Naive thymus-derived CD8-positive, alpha-beta T cell (primary cell): ENCODE measurements at places on chromosomes 13 and 19.

DNA sequence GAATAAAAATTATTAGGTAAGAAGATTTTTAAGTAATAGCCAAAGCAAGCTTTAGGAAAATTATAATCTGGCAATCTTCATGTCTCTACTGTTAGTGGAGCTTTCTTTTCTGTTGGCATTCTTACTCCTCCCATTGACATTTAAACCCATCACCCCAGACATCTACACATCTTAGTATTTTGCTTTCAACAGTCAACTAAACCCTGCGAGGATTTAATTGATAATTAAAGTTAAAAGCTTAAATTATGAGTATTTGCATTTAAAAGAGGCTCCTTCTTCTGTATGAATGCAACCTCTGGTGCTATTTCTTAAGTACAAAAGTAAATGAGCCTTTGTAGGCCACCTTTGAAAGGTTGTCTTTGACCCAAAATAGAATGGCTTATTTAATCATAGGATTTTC lies 148.1 kb downstream of the DACH1 start:
- no peak for DNase-seq
- no peaks in the 10 kb centered on the region for H3K36me3 ChIP-seq
- H3K27me3 ChIP-seq = no peaks in the 10 kb centered on the region
- H3K4me1 ChIP-seq = no peaks in the 10 kb centered on the region
- no peak overlapping the region for H3K27ac ChIP-seq

GRCh38 chr13:63625869-63626268 lies 2210.2 kb upstream of the PCDH20 start:
- DNase-seq = no peak
- no peaks in the 10 kb centered on the region for H3K27me3 ChIP-seq
- no peak overlapping the region for H3K4me3 ChIP-seq
- H3K36me3 ChIP-seq = no peaks in the 10 kb centered on the region
- no peaks in the 10 kb centered on the region for H3K4me1 ChIP-seq

- peaks cover 19% of the 10 kb centered on the region for H3K4me1 ChIP-seq
- H3K27me3 ChIP-seq = no peaks in the 10 kb centered on the region
- no peak overlapping the region for H3K27ac ChIP-seq
- H3K4me3 ChIP-seq = no peak overlapping the region
- H3K36me3 ChIP-seq = peaks cover 60% of the 10 kb centered on the region
- no peak for DNase-seq
Measured at GRCh38 chr19:36577271-36577996, 4.3 kb upstream of the ZNF529 start.

DNA sequence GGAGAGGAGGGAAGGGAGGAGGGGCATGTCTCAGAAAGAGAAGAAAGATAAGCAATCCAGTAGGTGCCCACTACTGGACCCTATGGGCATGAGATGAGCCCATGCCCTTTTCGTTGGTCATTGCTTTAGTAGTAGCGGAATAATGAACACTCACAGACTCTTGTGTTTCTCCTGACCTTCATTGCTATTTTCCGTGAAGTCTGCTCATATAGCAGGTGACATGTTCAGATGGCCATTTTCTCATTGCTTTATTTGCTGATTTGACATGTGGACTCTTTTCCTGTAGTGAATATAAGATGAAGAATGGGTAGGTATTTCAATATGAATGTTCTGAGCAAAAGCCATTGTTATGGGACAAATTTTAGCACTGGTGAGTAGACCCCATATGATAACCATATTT lies 16.4 kb downstream of the WDFY2 start:
- DNase-seq = no peak
- no peaks in the 10 kb centered on the region for H3K27me3 ChIP-seq
- no peak overlapping the region for H3K4me3 ChIP-seq

DNA sequence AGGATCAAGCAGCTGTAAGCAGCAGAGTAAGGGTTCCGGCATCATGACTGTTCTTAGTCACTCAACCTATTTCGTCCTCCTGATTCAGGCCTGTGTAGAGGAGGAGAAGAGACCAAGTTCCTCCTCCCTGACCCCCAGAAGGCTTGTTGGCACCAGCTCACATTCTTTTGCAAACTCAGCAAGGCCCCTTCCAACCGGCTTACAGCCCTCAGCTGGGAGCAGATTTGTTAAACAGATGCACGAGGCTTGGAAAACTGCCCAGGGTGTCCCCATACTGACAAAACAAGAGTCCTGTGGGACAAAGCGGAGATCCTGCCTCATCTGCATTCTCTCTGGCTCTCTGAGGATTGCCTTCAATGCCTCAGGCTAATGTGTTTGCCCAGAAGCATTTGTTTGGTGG lies 113.2 kb upstream of the SOX21 start:
- DNase-seq = no peak
- H3K4me1 ChIP-seq = no peaks in the 10 kb centered on the region
- no peaks in the 10 kb centered on the region for H3K36me3 ChIP-seq
- peaks cover 14% of the 10 kb centered on the region for H3K27me3 ChIP-seq
- no peak overlapping the region for H3K4me3 ChIP-seq

DNA sequence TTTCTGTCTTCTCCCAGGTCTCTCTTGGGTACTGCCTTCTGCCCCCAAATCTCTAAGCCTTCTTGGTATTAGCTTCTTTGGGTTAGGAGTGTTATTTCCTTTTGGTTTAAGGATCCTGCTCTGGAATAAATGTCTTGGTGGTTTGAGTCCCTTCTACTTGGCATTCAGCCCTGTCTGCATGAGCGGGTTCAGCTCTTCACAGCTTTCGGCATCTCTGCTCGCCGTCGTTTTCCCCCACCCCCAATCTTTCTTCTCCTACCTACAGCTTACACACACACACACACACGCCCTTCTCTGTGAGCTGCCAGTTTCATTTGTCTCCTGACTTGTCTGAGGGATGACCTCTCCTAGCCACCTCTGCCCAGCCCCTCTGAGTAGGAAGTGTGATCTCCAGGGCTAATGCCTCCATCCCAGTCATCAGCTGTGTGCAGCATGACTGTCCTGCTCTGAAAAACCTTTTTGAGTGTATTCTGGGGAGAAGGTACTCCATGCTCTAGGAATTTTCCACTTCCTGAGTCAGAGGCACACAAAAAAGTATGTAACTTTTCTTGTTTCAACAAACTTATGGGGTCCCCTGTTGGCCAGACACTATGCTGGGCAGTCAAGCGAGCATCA lies 4.7 kb downstream of the CNOT3 start:
- H3K4me3 ChIP-seq = no peak overlapping the region
- peak overlapping the region; percentile 70 for H3K27ac ChIP-seq
- H3K36me3 ChIP-seq = no peaks in the 10 kb centered on the region
- no peaks in the 10 kb centered on the region for H3K27me3 ChIP-seq
- peaks cover 51% of the 10 kb centered on the region for H3K4me1 ChIP-seq

DNA sequence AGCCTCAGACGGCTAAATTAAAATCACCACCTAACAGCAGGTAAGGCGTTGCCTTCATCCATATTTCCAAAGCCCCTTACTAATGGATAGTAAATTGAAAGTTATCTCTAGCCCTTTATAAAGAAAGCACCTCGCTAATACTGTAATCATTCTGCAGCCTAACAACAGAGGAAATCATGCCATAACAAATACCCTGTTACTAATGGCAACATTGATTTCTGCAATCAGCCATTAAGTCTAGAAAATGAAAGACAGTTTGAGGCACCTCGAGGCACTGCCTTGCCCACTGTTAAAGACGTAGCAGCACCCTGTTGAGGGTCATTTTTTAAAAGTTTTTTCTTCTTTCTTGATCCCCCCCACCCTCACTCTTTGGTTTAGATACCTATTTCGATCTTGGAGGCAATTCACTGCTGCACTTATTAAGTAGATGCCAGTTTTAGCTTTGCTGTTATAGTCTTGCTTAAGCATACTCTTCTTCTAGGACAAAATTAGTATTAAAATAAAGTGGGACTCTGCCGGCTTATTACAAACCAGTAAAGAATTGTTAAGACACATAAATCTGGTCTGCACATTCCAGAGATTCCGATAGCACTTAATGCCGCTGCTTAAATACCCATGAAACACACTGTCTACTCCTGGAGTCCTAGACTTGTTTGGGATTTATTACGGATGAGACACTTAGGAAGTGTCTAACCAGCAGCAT lies 74.8 kb downstream of the ZNF536 start:
- no peaks in the 10 kb centered on the region for H3K4me1 ChIP-seq
- no peak for DNase-seq
- no peak overlapping the region for H3K27ac ChIP-seq
- H3K36me3 ChIP-seq = no peaks in the 10 kb centered on the region

- no peaks in the 10 kb centered on the region for H3K4me1 ChIP-seq
- H3K36me3 ChIP-seq = no peaks in the 10 kb centered on the region
- no peak overlapping the region for H3K4me3 ChIP-seq
- H3K27ac ChIP-seq = no peak overlapping the region
Measured at GRCh38 chr13:65090186-65090585, 2139.9 kb downstream of the PCDH9 start.

- peaks cover 34% of the 10 kb centered on the region for H3K4me1 ChIP-seq
- no peak overlapping the region for H3K4me3 ChIP-seq
- peaks cover 19% of the 10 kb centered on the region for H3K36me3 ChIP-seq
- H3K27me3 ChIP-seq = no peaks in the 10 kb centered on the region
Measured at GRCh38 chr13:73849292-73849691, 284.9 kb downstream of the KLF12 start.

GRCh38 chr13:66462187-66462586 lies 767.9 kb downstream of the PCDH9 start:
- H3K4me1 ChIP-seq = no peaks in the 10 kb centered on the region
- DNase-seq = no peak
- H3K4me3 ChIP-seq = no peak overlapping the region
- no peaks in the 10 kb centered on the region for H3K36me3 ChIP-seq
- no peaks in the 10 kb centered on the region for H3K27me3 ChIP-seq
- no peak overlapping the region for H3K27ac ChIP-seq

GRCh38 chr13:39655041-39655568 lies 357 bp upstream of the COG6 start:
- peaks cover under 1% of the 10 kb centered on the region for H3K36me3 ChIP-seq

DNA sequence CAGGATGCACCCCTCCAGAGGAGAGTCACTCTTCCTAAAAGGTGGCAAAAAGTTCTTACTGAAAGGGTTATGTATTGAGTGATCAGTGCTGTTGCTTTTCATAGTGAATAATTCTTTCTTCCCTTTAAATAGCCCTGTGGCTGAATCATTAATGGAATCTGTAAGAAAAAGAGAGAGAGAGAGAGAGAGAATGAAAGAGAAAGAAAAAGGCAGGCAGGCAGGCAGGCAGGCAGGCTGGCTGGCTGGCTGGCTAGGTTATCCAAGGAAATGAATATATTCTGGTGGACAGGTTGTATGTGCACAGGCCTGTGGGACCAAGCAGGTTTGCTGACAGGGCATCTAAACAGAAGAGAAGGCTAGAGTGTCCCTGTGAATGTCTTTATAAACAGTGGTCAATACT lies 100.5 kb downstream of the DLEU7 start:
- no peak for DNase-seq
- no peaks in the 10 kb centered on the region for H3K36me3 ChIP-seq
- no peak overlapping the region for H3K27ac ChIP-seq
- H3K4me1 ChIP-seq = no peaks in the 10 kb centered on the region

DNA sequence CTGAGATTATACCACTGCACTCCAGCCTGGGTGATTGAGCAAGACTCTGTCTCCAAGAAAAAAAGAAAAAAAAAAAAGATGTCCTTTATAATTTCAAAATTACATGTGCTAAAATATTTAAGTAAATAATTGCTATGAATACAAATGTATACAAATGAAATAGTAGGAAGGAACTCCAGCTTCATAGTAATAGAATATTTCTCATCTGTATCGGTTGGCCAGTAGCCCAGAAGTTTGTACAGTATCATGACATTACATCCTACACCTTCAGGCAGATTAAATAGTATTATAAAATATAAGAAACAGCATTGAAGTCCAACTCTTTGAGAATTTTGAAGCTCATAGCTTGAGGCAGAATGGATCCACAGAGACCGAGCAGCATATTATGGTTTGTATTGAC lies 36.5 kb upstream of the CLDN10 start:
- H3K27ac ChIP-seq = no peak overlapping the region
- H3K36me3 ChIP-seq = no peaks in the 10 kb centered on the region
- H3K4me1 ChIP-seq = no peaks in the 10 kb centered on the region
- no peak overlapping the region for H3K4me3 ChIP-seq
- H3K27me3 ChIP-seq = peaks cover 10% of the 10 kb centered on the region

DNA sequence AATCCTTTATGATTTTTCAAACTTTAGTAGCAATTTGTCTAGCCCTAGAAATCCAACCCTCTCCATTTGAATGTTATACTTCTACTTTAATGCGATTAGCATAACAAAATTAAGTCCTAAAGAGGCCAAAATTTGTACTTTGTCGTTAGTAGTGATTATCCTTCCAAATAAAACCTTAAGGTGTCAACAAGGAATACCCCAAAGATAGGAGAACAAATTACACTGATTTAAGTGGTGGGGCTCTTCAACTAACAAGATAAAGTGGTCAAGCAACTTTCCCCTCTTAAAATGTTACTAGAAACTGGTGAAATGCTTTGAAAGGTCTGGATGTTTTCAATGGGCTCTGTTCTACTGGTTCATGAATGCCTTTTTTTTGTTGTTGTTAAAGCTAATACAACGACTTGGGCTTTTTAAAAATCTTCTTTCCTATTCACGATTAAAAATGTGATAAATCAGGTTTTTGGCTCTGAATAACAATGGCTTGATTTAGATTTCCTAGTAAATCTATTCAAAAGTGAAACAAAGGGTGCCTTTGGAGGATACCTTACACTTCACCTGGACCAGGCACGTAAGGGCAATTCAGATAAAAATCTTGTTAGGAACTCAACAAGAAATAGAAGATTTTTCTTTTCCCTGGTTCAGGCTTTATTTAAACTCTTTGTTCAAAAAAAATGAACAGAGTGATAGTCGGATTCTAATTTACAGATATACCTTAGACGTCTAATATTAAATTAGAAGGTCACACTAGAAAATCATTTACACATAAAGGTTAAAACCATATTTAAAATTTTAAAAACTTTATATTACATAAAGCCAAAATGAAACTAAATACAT lies 3.1 kb downstream of the SOX21 start:
- DNase-seq = no peak
- peak overlapping the region; percentile 67 for H3K4me3 ChIP-seq
- peaks cover 13% of the 10 kb centered on the region for H3K36me3 ChIP-seq
- peaks cover 30% of the 10 kb centered on the region for H3K4me1 ChIP-seq
- peaks cover 62% of the 10 kb centered on the region for H3K27me3 ChIP-seq

DNA sequence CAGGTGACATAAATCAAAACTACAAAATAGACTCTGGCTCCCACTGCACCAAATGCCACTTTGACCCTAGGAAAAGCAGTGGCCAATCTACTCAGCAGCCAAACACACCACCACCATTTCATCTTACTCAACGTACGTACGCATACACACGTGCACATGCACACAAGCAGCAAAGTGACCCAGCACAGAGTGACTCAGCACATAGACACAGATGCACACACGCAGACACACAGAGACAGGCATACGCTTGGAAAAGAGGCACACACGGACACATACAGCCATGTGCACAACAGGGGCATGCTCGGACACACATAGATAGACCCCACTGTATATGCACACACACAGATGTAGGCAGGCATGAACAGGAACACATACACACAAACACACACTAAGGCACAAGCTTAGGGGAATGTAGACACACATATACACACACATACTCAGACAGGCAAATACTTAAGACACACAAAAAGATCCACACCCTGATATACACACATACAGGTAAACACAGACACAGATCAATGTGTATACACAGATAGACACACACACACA lies 37.3 kb downstream of the PEPD start:
- H3K4me1 ChIP-seq = no peaks in the 10 kb centered on the region
- no peak overlapping the region for H3K27ac ChIP-seq
- no peak for DNase-seq
- H3K27me3 ChIP-seq = no peaks in the 10 kb centered on the region
- peaks cover 35% of the 10 kb centered on the region for H3K36me3 ChIP-seq

- H3K27me3 ChIP-seq = no peaks in the 10 kb centered on the region
- H3K27ac ChIP-seq = no peak overlapping the region
- no peak for DNase-seq
- no peak overlapping the region for H3K4me3 ChIP-seq
- peaks cover 71% of the 10 kb centered on the region for H3K36me3 ChIP-seq
- no peaks in the 10 kb centered on the region for H3K4me1 ChIP-seq
Measured at GRCh38 chr19:52590728-52591127, 20.6 kb downstream of the ZNF701 start.
